ENCODE measurements at places on chromosomes 4 and X.
A peak's percentile ranks its signal among the peaks of the same experiment; 100 is the strongest.

GRCh38 chr4:72169861-72170260 lies 138.1 kb downstream of the NPFFR2 start:
- DNase-seq, result no peak

DNA sequence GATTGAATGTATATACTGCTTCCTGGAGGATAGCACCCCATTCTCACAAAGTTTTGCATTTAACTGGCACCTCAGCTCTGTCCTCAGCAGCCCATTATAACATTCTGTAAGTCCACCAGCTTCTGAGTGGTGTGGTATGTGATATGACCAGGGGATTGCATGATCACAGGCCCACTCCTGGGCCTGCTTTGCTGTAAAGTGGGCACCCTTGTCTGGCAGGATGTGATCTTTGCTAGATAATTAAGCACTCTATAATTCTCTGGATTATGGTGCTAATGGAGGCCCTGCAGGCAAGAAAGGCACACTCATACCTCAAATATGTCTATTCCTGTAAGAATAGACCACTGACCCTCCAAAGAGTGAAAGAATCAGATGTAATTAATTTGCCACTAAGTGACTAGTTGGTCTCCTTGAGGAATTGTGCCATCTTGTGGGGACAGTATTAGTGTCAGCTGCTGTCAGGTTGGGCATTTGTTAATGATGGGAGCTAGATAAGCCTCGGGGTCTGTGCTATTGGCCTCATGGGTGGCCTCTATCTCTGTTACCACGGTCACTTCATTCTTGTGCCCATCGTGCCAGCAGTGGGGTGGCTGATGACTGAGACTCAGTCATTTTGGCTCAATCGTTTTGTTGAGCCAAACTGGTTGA lies 2.2 kb upstream of the CFI start:
- DNase-seq, result no peak

GRCh38 chrX:133414406-133415275 lies 648 bp downstream of the GPC4 start:
- DNase-seq, result no peak

DNA sequence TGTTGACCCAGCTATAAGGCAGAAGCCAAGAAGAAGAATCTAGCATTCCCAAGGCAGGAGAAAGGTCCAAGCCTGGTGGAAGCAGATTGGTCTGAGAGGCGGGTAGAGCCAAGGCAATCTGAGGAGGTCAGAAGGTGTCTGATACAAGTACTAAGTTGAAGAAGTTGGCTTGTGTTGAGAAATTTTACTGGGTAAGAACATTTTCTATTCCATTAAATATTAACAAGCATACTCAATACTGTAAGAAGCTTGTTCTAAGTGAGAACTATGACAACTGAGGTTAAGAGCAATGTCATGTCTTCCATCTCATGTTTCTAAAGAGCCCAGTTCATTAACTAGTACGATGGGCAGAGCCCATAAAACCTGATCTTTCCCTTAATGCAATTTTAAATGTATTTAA lies 75.0 kb downstream of the FAM13A start:
- DNase-seq, result no peak

DNA sequence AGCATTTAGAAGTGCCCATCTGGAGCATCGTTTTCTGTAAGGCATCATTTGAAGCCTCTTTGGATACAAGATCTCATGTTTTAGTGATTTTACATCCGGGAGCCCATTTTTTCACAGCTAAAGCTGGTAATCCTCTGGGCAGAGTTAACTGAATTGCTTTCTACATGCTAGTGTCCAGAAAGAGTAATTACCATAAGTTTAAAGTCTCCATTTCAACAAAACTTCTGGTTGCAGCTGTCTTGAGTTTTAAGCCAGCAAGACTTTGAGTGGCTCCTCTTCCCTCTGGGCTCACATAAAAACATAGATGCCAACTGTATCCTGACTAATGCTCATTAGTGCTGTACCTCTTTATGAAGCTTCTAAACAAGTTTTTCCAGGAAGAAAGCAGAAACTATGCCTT lies 65.4 kb downstream of the GPRIN3 start:
- no peak for DNase-seq

DNA sequence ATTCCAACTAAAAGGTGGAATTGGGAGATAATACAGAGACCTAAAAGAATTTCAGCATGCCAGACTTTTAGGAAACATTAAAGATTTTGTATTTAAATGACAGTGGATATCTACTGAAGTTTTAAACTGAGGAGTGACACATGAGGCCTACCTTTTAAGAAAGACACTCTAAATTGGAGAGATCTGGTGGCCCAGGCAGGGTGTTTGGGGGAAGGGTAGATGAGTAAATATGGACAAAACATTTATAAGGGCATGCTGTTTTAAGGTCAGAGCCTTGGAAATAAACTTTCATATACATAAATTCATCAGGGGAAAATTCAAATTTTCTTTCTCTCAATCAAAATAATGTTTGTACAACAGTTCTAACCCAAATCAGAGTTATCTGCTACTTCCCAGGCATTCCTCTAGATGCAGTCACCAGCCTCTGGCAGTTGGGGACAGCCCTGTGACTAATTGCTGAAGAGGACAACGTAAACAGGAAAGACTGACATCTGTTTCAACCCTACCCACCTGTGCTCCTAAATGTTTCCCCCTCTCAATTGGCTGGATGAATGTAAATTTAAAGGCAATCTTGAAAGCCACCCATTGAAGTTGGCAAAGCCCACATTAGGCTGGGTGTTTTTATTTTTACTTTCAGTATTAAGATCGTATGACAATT lies 1646.9 kb upstream of the ADGRL3 start:
- no peak for DNase-seq

DNA sequence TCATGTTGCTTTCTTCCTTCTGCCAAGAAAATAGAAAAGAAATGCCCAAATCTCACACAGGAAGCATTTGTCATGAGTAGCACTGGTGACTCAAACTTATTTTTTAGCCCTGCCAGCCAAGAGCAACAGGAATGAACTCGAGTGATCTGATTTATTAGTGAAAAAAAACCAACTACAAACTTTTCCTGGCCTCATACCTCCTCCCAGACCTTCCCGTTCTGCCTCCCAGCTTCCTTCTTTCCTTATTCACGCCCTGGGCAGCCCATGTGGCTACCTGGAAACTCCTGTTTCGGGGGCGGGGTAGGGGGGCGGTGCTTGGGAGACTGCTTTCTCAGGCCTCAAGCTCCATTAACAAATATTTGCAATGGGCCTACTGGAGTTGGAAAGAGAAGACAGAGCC lies 178.5 kb downstream of the NHS start:
- DNase-seq, result no peak

- DNase-seq, result no peak
These were observed 781.0 kb upstream of the HTR2C start for GRCh38 chrX:113802837-113803236.

- no peak for DNase-seq
These were observed 460.5 kb upstream of the CNKSR2 start for GRCh38 chrX:20913760-20914159.

- DNase-seq, result no peak
These were observed 1213.2 kb downstream of the RAPGEF2 start for GRCh38 chr4:160316036-160316435.

DNA sequence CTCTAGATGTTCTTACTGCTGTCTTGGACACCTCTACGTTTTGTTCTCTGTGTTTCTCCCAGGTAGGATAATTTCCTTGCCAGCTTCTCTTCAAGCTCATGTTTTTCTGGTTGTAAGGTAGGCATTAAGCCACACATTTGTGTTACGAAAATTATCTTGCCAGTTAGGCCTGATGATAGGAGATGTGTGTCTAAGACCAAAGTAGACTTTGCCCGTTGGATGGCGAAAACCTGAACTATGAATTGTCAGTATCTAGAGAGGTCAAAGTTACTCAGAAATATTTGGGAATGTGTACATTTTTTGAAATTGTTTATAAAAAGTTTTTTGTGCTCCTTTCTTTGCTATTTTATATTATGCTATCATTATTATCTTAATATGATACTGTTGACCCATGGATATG lies 72.8 kb downstream of the FHIP1A start:
- DNase-seq, result no peak

- DNase-seq, result no peak
These were observed 47.6 kb downstream of the CRMP1 start for GRCh38 chr4:5845035-5845905.

DNA sequence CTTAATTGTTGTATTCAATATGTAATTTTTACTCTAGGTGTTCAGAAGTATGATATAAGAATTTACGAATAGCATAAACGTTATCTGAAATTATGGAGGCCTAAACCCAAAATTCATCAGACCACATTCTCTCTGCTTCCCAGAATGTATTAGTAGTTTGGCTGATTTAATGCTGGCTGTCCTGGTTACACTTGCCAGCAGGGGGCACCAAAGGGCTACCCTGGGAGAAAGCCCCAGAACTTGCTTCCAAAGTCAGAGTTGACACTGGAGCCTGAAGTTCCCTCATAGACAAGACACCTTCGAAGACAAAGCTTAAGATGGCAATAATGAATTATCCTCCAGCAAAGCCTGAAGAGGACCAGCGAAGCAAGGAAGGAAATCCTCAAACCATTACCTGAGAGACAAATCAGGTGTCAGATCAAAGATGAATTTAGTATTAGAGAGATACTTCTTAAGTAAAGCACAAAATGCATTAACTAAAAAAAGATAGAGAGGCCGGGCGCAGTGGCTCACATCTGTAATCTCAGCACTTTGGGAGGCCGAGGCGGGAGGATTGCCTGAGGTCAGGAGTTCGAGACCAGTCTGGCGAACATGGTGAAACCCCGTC lies 11.3 kb upstream of the ANOS1 start:
- DNase-seq, result peak; percentile 54

GRCh38 chr4:143369552-143369951 lies 32.9 kb downstream of the GAB1 start:
- no peak for DNase-seq

DNA sequence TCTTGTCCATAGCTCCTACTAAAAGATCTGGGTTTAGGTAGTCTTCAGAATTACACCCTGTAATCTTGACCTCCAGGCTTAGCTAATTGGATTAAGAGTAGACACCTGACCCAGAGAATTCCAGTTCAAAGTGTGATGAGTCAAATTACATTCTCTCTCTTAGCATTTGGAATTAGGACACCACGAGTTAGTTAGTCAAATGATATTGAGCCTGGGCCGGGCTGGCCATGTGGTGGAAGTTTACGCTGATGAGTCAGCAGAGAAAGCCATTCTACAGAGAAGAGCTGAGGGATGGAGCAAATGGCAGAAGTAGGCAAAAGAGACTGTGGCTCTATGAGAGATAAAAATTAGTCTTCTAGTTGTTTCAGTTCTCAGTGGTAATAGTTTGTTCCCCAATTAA lies 31.1 kb downstream of the CEP44 start:
- DNase-seq, result no peak

DNA sequence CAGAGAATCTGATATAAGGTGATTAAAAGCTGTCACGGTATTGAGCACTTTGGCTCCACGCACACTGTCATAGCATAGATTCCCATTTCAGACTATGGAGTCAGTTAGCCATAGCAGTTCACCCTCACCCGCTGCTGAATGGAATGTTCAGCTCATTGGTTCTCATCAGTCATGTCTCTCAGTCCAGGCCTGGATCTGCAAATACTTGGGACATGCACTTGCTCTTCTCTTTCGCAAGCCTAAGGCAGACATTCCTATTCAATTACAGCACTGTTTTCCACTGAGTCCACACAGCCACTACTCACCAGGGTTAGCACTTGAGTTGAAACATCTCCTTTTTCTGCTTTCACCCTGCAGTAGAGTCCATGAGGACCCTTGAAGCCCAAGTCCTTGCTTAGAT lies 30.6 kb upstream of the SCML1 start:
- DNase-seq, result no peak

DNA sequence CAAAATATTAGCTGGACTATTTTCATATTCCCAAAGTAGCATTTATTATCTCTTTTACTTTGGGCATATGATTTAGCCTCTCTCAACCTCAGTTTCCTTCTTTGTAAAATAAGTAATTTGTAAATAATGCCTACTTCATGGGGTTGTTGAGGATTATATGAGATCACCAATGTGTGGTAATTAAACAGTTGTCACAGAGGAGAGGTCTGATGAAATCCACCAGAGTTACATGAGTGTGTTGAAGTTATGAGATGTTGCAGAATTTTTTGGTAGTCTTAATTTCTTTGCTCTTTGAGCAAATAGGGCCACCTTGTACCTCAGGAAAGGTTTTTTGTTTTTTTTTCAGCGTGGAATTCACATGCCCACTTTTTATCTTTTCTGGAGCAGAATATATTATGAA lies 1.4 kb downstream of the COX7B start:
- DNase-seq, result no peak

- no peak for DNase-seq
These were observed 538 bp downstream of the STBD1 start for GRCh38 chr4:76306882-76307659.

DNA sequence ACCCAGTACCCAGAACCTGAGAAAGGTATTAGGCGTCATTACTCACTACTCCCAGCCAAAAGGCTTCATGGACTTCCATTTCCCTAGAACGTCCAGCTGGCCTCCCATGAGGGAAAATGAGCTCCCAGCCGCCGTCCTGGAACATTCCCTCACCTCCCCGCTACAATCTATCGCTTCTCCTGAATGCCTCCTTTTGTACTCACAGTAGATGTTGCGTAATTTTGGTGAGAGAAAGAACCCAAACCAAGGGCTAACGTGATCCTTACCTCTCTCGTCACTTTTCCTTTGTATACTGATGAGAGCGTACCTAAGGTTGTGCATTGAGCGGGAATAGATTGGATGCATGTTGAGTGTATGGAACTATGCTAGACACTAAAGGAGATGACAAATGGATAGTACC lies 161.9 kb downstream of the TENM3 start:
- no peak for DNase-seq

- no peak for DNase-seq
These were observed 351.4 kb upstream of the SMIM31 start for GRCh38 chr4:164402554-164402953.

- no peak for DNase-seq
These were observed 50.5 kb upstream of the FAM9C start for GRCh38 chrX:13094828-13095341.

DNA sequence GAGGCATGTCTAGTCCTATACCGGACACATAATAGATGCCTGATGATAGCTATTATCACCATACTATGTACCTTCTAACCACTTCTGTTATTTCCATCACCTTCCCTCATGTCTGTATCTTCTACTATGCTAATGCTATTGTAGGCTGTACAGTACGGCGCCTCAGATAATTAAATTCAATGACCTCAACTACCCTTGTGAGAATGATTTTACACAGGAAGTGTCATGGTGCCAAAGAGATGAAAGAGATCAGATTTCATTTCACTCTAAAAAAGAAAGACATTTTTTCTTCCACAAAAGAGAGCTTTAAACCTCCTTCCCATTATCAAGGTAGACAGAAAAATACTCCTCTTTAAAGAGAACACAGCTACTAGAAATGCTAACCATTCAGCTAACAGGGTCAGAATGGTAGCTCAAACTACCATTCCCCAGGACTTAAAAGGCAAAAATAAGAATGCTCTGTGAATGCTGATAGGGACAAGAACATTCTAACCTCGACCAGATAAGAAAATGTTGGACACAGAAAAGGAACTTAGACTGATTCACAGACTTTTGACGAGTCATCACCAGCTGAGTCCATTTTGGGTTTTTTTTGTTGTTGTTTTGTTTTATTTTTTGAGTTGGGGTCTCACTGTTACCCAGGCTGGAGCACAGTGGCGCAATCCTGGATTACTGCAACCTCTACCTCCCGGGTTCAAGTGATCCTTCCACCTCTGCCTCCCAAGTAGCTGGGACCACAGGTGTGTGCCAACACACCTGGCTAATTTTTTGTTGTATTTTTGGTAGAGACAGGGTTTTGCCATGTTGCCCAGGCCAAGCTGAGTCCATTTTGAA lies 99.2 kb upstream of the RAPGEF2 start:
- no peak for DNase-seq

- no peak for DNase-seq
These were observed 116.3 kb downstream of the DHX15 start for GRCh38 chr4:24468071-24468470.

GRCh38 chr4:67684839-67685531 lies 16.0 kb downstream of the UBA6 start:
- DNase-seq, result no peak

All from stimulated activated CD4-positive, alpha-beta T cell treated with anti-CD3 and anti-CD28 coated beads, Interleukin-4, amount 100 ng/mL, for 4 hours (primary cell).